Transverse colon (tissue), 4 donors: ENCODE measurements at places on chromosomes 5 and 9. TPM values are rescaled to one million over a fixed set of nuclear protein-coding genes. Genes with fewer than 3 reads are reported as not detected.

- DNase-seq, result no peak
Observed at GRCh38 chr9:133962341-133962740, 29.8 kb downstream of the VAV2 start.

DNA sequence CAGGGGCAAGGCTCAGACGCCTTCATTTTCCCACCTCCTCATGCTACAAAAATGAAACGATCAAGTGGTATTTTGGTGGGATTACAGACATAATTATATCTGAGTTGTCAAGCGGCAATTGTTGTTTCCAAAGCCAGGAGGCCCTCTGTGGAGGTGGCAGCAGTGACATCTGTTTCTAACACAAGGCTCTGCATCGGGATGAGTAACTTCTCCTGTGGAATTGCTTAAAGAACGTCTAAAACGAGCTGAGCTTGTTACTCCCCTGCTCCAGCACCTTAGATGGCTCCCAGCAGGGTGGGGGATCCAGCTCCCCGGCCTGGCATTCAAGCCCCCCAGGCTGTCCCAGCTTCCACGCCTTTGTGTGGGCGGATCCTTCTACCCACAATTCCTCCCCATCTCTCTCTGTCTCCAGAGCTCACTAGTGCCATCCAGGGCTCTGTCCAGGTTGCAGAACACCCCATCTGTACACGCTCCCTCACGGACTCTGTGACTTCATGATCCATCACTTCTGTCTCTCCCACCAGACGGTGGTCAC is 36.8 kb downstream of the DAB2IP start:
- DNase-seq, result no peak

DNA sequence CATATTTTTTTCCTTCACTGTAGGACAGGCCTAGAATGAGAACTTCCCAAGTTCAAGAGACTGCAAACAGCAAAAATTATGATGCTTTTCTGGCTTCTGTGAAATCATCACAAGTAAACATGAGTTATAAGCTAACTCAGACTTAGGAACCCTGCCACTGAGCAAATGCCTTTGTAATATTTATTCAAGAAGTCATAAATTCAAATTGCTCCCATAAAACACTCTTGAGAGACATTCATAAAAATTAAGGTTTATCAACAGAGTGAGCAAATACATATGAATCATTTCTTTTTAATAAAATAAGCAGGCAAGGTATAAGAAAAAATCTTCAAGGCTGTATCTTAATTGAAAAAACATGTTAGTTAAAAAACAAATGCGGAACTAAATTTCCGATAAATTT is 124.2 kb downstream of the GNA14 start:
- no peak for DNase-seq

DNA sequence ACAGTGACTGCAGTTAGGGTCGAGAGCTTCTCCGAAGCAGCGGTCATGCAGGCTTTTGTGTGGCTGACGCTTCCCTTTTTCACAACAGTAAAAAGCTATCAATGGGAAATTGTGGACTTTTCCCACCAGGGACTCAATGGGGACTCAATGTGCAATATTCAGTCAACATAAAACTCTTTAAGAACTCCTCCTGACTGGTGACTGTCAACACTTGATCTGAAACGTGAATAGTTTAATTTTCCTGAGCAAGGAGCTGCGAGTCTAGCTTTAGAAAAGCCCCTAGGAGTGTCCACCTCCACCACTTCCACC is 28.7 kb downstream of the EXOC3 start:
- DNase-seq, result peak; percentile 5

DNA sequence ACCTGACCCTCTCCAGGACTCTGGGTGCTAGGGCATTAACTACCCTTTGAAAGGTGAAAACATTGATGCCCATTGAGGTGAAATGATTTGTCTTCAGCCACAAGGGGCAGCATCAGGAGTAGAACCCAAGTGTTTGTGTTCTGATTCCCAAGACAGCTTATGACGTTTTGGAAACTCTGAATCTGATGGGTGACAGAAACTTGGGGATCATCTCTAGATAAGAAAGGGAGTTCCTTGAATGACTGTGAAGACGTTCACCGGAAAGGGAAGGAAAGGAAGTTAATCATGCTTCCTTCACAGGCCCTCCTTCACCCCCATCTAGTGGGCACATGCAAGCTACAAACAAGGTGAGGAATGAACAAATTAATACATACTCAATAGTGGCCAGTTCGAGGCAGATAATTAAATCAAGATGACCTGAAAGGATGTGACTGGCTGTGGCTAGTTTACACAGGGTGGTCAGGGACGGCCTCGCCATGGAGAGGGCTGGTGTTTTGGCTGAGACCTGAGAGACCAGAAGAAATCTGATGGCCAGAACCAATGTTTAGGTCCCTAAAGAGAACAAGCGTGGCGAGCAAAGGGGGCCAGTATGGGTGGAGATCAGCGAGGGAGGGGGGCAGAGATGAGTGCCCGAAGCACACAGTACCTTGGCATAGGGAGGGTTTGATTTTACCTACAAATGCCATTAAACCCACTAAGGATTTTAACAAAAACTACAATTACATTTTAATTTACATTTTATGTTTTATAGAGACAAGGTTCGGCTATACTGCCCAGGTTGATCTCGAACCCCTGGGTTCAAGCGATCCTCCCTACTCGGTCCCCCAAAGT is 937 bp upstream of the SLC26A2 start:
- no peak for DNase-seq

DNA sequence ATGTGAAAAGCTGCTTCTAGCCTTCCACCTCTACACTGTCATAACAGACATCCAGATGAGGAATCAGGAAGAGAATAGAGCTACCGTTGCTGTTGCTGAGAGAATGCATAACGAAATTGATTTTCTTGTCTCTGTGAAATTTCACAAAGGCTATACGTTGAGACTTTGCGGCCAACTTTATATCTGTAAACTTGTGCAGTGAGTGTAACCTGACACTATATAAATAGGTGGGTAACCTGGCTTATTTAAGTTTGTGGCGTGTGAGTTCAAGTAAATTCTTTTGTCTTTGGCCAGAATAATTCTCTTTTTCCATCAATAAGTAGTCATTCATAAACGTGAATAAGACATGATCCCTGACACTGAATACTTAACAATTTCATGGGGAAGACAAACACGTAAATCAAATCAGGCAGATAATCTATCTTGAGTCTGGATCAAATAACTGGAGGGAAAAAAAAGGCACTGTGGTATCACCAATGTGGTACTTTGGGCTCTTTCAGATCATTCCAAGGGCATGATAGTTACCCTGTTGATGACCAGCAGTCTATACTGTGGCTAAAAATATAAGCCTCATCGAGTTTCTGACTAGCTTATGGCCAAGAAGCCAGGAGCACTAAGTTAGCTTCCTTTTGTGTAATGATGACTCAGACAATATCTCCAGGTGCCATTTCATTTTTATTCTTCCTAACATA is 98.2 kb upstream of the RASA1 start:
- no peak for DNase-seq

GRCh38 chr5:107274571-107274970 is 396.2 kb downstream of the EFNA5 start:
- no peak for DNase-seq

GRCh38 chr9:99134893-99135341 is 30.0 kb downstream of the TGFBR1 start:
- no peak for DNase-seq

- no peak for DNase-seq
Observed at GRCh38 chr5:74576941-74577456, 63.5 kb downstream of the ENC1 start.

Gene PRRX2
- not detected for total RNA-seq

Gene BARHL1
- total RNA-seq, result not detected

Gene ADAMTS6
- not detected for total RNA-seq

Gene HACD4
- total RNA-seq, result 2.0 TPM

Gene SEC24A
- total RNA-seq, result 26.7 TPM
